Activated CD4-positive, alpha-beta T cell treated with anti-CD3 and anti-CD28 coated beads, Interleukin-10, Interleukin-2, amounts not matched to agents 100 ng/mL and 50 ng/mL, durations not matched to agents 16 hours and 8 hours (primary cell): ENCODE measurements at places on chromosomes 6 and 20.

DNA sequence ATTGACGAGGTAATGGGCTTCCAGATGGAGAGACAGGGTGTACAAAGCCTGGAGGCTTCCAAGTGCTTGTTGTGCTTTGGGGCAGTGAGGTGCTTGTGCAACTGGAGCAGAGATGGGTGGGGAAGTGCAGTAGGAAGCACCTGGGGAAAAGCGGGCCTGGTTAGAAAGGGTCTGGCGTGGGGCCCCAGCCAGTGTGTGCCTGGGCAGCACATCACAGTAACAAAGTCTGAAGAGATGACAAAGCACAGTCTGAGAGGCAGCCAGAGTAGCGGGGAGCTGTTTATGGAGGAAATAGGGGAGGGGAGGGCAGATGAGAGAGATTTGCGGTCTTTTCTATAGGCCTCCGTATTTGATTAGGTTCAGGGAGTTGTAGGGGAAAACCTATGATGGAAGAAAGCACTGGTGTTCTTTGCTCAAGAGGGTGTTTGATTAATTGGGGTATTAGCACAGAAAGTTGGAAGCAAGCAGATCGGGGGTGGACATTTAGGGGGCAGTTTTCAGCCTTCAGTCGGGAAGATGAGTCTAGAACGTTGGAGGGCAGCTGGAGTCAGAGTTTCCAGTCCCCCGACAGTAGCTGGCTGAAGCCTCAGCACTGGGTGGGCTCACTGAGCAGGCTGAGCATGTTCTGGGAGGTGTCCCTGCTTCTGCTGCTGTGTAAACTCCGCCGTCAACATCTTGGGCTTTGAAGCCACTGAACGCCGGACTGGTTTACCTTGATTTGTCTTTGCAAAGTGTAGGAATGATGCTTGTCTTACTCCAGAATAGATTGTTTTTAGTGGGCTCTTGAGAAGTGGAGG, 15.5 kb upstream of the MROH8 start:
- DNase-seq = peak; percentile 13

GRCh38 chr20:2879146-2879545, 5.9 kb downstream of the PTPRA start:
- no peak for DNase-seq

- DNase-seq = no peak
Observed at GRCh38 chr6:137056121-137056880, 11.5 kb upstream of the IL20RA start.

DNA sequence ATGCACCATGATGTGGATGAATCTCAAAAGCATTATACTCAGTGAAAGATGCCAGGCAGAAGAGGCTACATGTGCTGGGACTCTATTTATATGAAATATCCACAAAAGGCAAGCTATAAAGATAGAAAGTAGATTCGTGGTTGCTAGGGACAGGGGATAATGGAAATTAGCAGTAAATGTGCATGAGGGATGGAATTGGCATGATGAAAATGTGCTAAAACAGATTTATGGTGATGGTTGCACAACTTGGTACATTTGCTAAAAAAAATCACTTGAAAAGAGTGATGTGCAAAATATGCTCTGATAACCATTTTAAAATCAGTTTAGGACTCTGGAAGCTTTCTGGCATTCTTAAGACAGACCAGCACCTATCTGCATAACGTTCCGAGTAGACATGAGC, 61.6 kb downstream of the ALDH8A1 start:
- no peak for DNase-seq

DNA sequence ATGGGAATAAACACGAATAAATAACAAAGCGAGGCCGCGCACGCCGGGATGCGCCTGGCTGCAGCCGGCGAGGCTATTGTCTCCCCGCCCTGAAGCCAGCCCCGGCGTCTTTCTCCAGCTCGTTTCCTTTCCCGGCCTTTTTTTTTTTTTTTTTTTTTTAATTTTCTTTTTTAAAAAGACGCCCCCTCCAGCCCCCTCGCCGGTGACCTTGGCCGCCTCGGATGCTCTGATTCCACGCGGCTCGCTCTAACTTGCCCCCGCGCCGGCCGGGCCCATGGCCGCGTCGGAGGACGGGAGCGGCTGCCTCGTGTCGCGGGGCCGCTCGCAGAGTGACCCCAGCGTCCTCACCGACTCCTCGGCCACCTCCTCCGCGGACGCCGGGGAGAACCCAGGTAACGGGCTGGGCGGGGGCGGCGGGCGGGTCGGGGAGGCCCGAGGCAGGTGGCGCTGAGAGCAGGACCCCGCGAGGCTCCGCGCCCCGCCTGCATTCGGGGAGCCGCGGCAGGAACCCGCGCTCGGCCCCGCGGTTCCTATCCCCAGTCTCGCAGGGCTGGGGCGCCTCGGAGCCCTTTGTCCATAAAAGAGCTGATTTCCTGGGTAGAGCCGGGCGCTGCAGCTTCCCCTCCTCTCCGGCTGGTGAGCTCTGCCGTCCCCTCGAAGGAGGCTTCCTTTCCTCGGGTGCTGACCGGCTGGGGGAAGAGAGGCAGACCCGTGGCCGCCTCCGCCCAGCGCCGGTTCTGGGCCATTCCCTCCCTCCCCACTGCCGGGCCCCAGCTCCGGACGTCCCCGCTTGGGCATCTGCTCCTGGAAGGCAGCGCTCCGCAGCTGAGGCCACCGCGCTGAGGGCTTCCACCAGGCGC, 631 bp downstream of the PHACTR3 start:
- DNase-seq = no peak

DNA sequence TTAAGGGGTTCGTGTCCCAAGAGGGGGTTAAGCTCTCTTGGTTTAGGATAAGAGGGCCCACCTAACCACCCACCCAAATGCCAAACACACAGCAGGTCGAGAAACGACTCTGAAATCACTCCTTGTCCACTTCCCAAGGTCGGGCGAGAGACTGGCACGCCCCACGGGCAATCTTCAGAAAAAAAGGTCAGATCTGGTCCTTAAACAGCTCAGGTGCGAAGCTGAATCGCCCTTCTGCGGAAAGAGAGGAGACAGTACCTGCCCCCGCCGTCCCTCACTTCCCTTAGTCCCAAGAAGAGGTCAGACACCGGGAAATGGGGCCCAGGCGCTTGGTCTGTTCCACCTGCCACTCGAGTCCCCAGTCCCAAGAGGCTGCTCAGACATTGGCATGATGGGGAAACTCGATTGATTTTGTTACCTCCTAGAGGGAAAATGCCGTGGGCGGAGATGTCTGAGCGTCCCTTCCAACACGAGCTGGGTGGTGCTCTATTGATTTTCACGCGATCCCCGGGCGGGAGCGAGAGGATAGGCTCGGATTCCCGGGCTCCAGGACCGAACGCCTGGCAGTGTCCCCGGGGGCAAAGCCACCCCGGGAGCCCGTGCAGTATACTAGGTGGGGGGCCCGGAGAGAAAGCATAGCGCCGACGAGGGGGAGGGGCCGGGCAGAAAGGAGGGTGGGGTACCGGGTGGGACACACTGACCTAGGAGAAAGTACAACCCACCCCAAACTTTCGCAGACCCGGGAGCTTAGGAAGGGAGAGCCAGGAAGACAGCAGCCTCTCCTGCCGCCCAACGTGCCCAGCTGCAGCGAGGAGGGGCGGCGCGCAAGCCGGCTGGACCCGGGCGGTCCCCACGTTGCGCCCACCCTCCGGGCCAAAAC, 1.1 kb upstream of the SAMD5 start:
- no peak for DNase-seq

GRCh38 chr20:63456429-63457284, 15.8 kb downstream of the KCNQ2 start:
- no peak for DNase-seq

GRCh38 chr6:111176760-111177099, 89.4 kb downstream of the SLC16A10 start:
- no peak for DNase-seq

- no peak for DNase-seq
Observed at GRCh38 chr6:73632346-73632745, 21.4 kb downstream of the SLC17A5 start.

- no peak for DNase-seq
Observed at GRCh38 chr6:157997893-157998608, 16.4 kb downstream of the SYNJ2 start.

- no peak for DNase-seq
Observed at GRCh38 chr6:164148788-164149187, 734.3 kb downstream of the QKI start.

- peak; percentile 67 for DNase-seq
Observed at GRCh38 chr6:138031850-138032249, 75.4 kb downstream of the PERP start.

- DNase-seq = no peak
Observed at GRCh38 chr6:166908811-166909210, 47.5 kb downstream of the RNASET2 start.
